Left lung (tissue), 14 donors: ENCODE measurements at places on chromosomes 13 and 19.

- H3K4me1 ChIP-seq, result no peaks in the 10 kb centered on the region
- no peak overlapping the region for H3K4me3 ChIP-seq
- no peak for DNase-seq
- no peak overlapping the region for H3K27ac ChIP-seq
- H3K36me3 ChIP-seq, result no peaks in the 10 kb centered on the region
These were observed 748.2 kb downstream of the DIAPH3 start for GRCh38 chr13:59415498-59415897.

DNA sequence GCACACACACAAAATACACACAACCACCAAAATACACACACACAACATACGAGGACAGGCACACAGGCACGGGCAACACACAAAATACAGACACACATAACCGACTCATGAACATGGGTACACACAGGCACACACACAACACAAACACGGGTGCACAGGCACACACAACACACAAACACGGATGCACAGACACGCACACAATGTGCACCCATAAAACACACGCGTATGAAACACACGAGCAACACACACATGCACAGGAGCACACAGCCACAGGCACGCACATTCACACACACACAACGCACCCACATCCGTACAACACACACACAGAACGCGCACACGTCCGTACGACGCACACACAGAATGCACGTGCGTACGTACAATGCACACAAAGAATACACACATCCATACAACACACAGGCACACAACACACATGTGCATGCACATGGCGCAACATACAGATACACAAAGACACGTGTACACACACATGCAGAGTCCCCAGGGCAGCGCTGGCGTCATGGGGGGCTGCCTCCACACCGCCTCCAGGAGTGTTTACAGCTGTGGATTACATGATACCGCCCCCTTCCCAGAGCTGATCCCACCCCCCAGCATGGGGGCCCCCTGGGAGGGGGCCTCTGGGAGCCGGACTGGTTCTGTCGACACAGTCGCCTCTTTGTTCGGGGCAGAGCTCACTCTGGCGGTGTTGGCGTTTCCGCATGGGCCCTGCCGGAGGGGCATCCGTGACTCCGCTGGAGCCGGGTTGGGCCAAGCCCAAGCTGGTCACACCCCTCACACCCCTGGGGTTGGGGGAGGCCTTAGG lies 2.9 kb downstream of the SBNO2 start:
- H3K4me3 ChIP-seq, result peak overlapping the region; percentile 85
- no peaks in the 10 kb centered on the region for H3K36me3 ChIP-seq
- DNase-seq, result peak; percentile 76

- H3K36me3 ChIP-seq, result no peaks in the 10 kb centered on the region
- no peak overlapping the region for H3K4me3 ChIP-seq
- H3K27ac ChIP-seq, result no peak overlapping the region
- H3K27me3 ChIP-seq, result no peaks in the 10 kb centered on the region
- DNase-seq, result no peak
- peaks cover 3% of the 10 kb centered on the region for H3K4me1 ChIP-seq
These were observed 37.1 kb downstream of the DZIP1 start for GRCh38 chr13:95607366-95607765.

GRCh38 chr19:46499692-46500091 lies 4.0 kb upstream of the PNMA8B start:
- H3K27ac ChIP-seq, result no peak overlapping the region
- no peak overlapping the region for H3K4me3 ChIP-seq
- H3K4me1 ChIP-seq, result no peaks in the 10 kb centered on the region
- no peaks in the 10 kb centered on the region for H3K27me3 ChIP-seq

DNA sequence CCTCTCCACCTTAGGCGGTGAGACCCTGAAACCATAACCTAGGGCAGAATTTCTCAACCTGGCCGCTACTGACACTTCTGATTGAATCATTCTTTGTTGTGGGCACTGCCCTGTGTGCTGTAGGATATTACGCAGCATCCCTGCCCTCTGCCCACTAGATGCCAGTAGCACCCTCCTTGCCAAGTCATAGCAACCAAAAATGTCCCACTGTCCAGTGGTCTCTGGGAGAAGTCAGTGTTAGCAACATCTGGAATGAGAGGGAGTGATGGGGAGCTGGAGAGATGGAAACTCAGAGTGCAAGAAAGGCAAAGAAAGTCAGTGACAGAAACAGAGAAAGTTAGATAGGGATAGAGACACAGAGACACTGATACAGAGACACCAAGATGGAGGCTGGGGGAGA lies 13.6 kb downstream of the KLK4 start:
- H3K27ac ChIP-seq, result no peak overlapping the region
- DNase-seq, result no peak
- H3K4me1 ChIP-seq, result no peaks in the 10 kb centered on the region
- H3K36me3 ChIP-seq, result no peaks in the 10 kb centered on the region

DNA sequence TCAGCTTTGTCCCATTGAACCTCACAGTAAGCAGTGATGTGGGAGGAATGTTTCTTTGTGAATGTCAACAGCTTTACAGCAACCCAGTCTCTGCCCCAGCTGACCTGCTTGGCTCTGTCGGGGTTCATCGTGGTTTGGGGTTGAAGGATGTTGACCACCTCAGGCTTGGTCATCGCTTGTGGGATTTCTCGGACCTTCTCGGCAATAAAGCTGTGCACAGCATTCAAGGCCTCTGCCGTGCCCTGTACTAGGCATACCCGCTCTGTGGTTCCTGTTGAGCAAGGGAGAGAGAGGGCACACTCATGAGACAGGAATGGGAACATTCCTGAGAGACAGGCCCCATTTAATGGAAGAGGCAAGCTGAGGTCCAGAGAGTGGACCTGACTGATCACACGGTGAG lies 20.0 kb downstream of the NOVA2 start:
- H3K4me1 ChIP-seq, result peaks cover 14% of the 10 kb centered on the region
- peaks cover 6% of the 10 kb centered on the region for H3K36me3 ChIP-seq
- H3K4me3 ChIP-seq, result no peak overlapping the region
- peak overlapping the region; percentile 48 for H3K27ac ChIP-seq
- no peaks in the 10 kb centered on the region for H3K27me3 ChIP-seq

GRCh38 chr19:5851302-5851701 lies at the start of gene FUT3:
TSS of gene FUT3 (minus strand) at chr19:5851449.
- no peak for DNase-seq
- peak within 1 kb of the TSS; percentile 42 for H3K27ac ChIP-seq
